NCI-H2029 treated with DMSO at 0.1 percent for 48 hours (cell line): ENCODE measurements at places on chromosomes 4 and X.

DNA sequence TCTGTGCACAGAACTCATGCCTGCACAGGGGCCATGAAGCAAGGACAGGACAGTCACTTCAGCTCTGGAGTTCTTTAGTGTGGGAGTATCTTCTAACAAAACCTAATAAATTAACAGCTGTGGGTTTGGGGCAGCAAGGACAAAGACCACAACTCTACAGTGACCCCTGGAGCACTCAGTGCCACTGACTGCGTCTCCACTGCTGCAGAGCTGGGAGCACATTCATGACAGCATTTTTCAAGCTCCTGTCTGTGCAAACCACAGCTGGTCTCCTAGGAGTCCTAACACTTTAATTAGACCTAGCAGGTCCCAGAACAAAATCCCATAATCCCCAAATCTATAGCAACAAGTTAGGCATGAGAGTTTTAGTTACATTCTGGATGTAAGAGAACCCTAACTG lies 76.5 kb downstream of the RTL9 start:
- DNase-seq = no peak

- no peak for DNase-seq
Measured at GRCh38 chr4:139950568-139950967, 203.4 kb downstream of the MAML3 start.

DNA sequence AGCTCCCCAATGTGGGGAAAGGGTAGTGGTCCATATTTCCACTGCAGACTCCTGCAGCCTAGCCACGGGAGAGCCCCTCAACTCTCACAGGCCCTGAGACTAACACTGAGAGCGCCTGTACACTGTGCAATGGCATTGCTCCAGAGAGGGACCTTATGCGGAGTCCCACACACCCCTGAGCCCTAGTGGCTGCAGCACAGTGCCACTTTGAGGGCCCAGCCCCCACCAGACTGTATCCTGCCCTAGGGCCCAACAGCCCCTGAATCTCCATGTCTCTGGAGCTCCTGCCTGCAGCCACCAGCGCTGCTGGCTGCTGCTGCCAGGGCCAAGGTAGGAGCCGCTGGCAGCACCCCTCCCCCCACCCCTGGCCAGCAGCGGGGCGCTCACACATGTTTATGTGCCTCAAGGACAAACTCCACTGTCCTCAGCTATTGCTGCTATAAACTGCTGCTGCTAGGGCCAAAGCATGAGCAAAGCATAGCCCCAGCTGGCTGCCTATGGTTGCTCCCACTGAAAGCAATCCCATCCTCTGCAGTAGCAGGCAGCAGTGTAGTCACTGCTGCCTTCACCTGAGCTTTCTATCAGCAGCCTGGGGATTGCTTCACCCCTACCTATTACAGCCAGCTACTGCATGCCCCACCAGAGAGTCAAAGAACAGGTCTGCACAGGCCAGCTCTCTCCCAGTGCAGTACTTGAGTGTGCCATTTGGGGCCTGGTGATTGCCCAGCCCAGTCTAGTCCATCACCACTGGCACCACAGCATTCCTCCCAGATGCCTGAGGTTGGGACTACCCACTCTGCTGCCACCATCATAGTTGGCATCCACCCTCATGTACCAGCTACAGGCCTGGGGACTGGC lies 24.3 kb downstream of the TMEM154 start:
- no peak for DNase-seq

- no peak for DNase-seq
Measured at GRCh38 chrX:46865281-46865680, 28.4 kb downstream of the RP2 start.

GRCh38 chr4:147160908-147161513 lies 215.3 kb upstream of the TTC29 start:
- DNase-seq = no peak

GRCh38 chrX:153867671-153868070 lies 18.3 kb downstream of the L1CAM start:
- no peak for DNase-seq

DNA sequence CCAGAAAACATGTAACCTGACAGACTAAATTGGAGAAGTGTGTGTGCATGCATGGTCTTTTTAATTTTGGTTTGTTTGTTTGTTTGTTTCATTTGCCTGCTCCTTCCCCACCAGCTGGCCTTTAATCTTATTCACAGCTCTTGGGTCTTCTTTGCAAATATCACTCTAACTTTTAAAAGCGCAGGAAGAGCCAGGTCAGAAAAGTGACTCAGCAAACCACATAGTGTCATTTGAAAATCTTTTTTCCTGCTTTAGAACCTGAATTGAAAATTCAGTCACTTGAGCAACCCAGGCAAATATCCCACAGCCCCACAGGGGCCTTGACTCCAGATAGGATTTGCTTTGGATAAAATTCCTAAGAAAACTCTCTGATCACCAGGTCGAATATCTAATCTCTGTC lies 4.6 kb downstream of the TMEM255A start:
- DNase-seq = no peak

GRCh38 chr4:163447481-163447880 lies 26.1 kb downstream of the TKTL2 start:
- no peak for DNase-seq

DNA sequence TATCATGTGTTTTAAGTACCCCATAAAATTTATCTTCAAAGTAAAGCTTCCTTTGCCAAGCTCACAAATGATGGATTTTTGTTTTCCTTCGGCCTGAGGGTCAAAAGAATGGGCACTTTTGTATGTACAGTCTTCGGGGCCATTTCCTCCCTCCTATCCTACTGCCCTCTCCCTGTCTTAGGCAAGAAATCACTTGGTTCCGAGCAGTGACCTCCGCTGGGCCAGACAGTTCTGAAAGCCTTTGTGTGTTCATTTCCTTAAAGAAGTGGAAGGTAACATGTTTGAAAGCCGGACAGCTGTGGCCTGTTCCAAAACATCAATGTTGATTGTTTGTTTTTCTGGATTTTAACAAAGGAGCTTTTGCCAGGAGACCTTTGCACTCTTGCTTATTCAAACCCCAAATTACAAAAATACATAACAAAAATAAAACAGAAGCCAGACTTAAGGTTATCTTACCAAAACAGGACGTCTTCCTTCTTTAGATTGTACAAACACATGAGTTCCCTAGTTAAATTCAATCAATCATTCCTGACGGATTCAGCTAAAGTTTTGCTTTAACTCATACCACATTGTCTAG lies 110.6 kb upstream of the LIMCH1 start:
- DNase-seq = no peak

- no peak for DNase-seq
Measured at GRCh38 chrX:106220177-106220576, 52.1 kb downstream of the PWWP3B start.

- DNase-seq = no peak
Measured at GRCh38 chr4:42724451-42724850, 67.5 kb upstream of the ATP8A1 start.

GRCh38 chr4:86848136-86848535 lies 1.0 kb downstream of the SLC10A6 start:
- DNase-seq = no peak

DNA sequence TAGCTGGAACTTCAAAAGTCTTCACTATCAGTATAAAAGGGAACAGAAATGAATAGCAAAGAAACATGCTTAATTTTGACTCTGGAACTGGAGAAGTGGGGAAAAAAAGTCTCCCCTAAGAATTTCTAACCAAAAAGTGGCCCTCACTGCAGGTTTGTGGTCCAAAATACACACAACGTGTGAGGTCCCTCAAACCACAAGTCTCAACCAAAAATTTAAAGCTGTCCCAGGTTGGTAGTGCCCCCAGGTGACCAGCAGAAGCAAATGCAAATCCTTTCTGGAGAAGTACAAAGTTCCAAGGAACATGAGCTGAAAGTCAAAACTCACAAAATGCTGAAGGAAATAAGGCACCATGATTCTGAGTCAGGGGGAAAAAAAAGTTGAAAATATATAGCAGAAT lies 23.6 kb upstream of the VAMP7 start:
- DNase-seq = no peak

GRCh38 chr4:183201331-183201730 lies 102.3 kb downstream of the WWC2 start:
- no peak for DNase-seq

DNA sequence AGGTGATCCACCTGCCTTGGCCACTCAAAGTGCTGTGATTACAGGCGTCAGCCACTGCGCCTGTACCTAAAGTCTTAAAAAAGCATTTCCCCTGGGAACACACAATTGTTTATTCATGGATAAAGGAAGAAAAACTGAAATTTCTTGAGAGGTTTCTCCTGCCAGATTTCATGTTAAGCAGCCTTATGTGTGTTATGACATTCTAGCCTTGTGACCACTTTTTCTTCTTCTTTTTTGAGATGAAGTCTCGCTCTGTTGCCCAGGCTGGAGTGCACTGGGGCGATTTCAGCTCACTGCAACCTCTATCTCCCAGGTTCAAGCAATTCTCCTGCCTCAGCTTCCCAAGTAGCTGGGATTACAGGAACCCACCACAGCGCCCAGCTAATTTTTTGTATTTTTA lies 57.8 kb upstream of the PLAC8 start:
- no peak for DNase-seq

DNA sequence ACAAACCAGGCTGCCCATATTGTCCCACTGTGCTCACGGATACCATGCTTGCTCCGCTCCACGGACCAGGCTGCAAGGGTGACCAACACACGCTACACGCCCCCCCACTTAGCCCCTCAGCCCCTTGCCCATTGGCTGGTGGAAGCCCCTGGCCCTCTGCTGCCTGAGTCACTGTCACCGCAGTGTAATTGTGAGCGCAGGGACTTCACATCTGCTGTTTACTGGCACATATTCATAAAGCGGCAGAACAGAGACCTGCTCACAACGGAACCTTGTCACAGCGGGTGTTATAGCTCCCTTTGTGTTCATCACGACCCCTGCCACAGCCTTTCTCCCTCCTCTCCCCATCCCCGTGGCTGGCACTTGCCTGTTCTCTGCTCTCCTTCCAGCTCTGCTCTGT lies 83.7 kb downstream of the PSAPL1 start:
- DNase-seq = no peak

DNA sequence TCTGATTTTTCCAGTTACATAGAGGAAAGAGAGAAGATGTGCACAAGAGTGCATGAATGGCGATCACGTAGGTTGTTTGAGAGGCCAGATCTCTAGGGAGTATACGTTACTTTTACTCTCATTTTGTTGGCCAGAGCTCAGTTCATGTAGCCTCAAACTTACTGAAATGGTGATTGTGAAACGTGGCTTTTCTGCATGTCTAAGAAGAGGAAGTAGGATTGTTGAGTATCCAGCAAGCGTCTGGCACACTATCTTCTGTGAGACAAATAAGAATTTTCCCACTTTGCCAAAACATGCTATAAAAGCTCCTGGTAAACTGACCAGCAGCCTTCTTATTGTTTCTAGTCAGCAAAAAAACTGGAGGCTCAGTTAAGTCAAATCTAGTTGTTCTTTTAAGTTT lies 264.5 kb upstream of the EMCN start:
- no peak for DNase-seq
